Activated naive CD4-positive, alpha-beta T cell (primary cell): ENCODE measurements at places on chromosomes 1 and 21.
A peak's percentile ranks its signal among the peaks of the same experiment; 100 is the strongest.

GRCh38 chr1:241611063-241611462 lies 29.1 kb downstream of the CHML start:
- DNase-seq, result no peak

DNA sequence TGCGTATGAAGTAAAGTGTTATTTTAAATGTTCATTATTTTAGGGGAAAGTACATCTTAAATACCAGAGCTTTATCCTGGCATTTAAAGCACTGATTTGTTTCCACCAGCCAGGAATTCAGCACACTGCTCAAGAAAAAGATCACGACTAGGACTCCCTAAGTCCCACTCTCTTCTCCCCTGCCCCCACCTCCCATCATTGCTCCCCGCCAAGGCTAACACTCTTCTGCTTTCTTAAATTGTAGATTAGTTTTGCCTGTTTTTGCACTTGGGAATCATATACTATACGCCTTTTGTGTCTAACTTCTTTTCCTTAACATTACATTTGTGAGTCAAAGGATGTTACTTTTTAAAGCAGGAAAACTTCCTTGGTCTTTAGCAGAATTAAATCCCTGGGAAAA lies 37.5 kb upstream of the C1orf105 start:
- DNase-seq, result no peak

GRCh38 chr1:205276689-205277065 lies 44.9 kb downstream of the NUAK2 start:
- no peak for DNase-seq

- no peak for DNase-seq
Measured at GRCh38 chr21:29568020-29568697, 269.4 kb downstream of the BACH1 start.

- no peak for DNase-seq
Measured at GRCh38 chr1:173479649-173480048, 2.5 kb downstream of the PRDX6 start.

GRCh38 chr21:43956019-43956669 lies 56.0 kb upstream of the TRAPPC10 start:
- DNase-seq, result no peak

GRCh38 chr1:156126043-156126629 lies 11.6 kb downstream of the LMNA start:
- no peak for DNase-seq

- peak; percentile 5 for DNase-seq
Measured at GRCh38 chr1:166974647-166975345, 544 bp downstream of the ILDR2 start.

DNA sequence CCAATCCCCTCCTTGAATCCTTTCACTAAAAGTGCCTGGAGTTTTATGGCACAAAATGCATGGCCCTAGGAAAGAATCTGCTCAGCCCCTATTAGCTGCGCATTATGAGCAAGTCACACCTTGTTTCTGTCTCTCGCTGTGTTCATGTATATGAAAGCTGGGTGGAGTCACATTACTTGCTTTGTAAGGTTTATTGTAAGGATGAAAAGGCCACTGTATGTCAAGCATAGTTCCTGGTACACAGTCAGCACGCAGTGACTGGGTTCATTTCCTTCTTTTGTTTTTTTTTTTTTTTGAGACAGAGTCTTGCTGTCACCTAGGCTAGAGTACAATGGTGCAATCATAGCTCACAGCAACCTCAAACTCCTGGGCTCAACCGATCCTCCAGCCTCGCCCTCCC lies 6.7 kb upstream of the SLC9A1 start:
- no peak for DNase-seq

GRCh38 chr21:44403106-44404020 lies 49.9 kb downstream of the TRPM2 start:
- no peak for DNase-seq

- no peak for DNase-seq
Measured at GRCh38 chr1:4755301-4755845, 101.0 kb downstream of the AJAP1 start.

DNA sequence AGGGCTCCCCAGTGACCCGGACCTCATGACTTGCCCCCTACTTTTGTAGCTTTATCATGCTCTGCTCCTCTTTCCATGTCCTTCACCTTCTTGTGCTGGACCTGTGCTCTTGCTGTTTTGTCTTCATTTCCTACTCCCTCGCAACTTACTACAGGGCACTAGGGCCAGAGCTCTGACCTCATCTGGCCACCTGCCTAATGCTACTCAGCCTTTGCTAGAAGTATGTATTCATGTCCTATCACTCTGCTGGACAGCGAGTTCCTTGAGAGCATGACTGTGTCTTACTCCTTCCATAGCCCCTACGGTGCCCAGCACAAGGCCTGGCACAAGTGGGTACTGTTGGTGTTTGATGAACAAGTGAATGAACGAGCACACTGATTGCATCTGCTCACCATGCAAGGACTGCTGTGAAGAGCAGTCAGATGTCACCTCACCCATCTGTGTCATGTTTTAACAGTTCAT lies 1.9 kb downstream of the MTFR1L start:
- DNase-seq, result no peak

GRCh38 chr1:18332576-18332975 lies 148.2 kb upstream of the KLHDC7A start:
- no peak for DNase-seq

DNA sequence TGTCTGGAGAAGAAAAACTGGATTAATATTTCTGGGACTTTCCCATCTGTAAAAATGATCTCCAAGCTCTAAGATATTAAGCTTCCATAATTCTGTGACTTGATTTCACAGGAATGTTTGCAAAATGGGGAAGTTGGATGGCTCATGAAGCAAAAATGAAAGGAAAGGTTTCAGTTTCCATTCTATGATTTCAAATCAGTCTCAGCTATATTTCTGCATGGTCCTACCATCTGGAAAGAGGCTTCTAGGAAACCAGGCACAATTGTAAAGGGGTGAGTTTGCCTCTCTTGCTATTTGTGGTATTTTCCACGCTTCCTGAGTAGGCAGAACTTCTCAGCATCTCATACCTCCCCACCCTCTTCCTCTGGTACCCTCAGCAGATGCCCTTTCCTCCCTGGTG lies 22.4 kb upstream of the ACTN2 start:
- DNase-seq, result no peak

DNA sequence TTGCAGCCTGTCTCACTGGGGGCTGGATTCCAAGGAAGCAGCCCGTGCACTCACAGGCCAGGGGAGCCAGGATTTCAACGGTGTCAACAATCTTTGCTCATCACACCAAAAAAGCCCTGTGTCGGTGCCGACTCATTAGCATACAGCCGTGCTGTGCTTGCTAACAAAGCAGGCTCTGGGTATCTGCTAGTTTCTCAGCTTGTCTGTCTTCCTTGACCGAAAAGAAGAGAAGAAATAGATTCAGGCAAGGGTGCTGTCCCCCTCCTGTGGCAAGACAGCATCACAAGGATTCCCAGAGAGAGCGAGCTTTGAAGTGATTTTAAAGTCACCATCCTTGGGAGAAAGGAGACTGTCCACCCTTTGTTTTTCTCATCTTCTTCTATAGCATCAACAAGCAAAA lies 214.7 kb downstream of the SDCCAG8 start:
- DNase-seq, result no peak

GRCh38 chr1:16367258-16367967 lies 371 bp downstream of the SZRD1 start:
- peak; percentile 79 for DNase-seq

DNA sequence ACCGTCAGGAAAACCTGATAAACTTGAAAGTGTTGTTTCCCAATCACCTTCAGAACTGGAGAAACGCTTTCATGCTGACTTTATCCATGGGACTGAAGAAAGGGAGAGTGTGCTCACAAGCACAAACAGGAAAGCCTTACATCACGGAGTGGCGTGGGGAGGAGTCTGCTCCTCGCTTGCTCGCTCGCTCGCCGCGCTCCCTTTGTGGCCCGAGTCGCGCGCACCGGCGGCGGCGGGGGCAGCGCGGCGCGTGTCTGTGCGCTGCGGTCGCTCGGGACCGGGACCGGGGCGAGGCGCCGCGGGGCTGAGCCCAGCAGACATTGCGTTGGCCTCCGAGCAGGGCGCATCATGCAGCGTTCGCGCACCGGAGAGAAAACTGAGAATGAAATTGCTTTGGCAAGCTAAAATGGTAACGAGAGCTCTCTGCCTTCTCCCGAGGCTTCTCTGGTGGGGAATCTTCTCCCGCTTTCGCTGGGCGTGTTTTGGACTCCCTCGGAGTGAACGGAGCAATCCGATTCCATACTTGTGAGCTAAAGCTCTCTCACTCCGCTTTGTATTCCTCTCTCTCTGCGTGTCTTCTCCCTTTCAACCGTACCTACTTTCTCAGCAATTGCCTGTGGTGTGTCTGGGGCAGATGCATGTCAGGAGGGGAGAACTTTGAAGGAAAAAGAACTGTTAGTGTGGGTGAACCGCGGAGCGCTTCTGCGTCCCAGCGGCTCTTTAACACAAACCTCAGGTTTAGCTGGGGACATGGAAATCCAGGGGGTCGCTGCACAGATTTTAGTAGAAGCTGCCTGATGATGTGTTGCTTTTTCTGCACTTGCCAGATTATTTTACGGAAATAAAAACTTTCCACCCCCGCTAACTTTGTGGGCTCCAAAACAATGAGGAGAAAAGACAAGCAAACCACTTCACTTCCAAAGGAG lies at the start of gene RGL1:
TSS of gene RGL1 (plus strand) at position 205 of the 926 bp plus-strand sequence. CDS start at position 383, 178 bp downstream.
- no peak for DNase-seq

- DNase-seq, result no peak
Measured at GRCh38 chr21:44766014-44766817, 35.4 kb downstream of the UBE2G2 start.

GRCh38 chr1:232655746-232656085 lies 25.8 kb upstream of the SIPA1L2 start:
- DNase-seq, result no peak

DNA sequence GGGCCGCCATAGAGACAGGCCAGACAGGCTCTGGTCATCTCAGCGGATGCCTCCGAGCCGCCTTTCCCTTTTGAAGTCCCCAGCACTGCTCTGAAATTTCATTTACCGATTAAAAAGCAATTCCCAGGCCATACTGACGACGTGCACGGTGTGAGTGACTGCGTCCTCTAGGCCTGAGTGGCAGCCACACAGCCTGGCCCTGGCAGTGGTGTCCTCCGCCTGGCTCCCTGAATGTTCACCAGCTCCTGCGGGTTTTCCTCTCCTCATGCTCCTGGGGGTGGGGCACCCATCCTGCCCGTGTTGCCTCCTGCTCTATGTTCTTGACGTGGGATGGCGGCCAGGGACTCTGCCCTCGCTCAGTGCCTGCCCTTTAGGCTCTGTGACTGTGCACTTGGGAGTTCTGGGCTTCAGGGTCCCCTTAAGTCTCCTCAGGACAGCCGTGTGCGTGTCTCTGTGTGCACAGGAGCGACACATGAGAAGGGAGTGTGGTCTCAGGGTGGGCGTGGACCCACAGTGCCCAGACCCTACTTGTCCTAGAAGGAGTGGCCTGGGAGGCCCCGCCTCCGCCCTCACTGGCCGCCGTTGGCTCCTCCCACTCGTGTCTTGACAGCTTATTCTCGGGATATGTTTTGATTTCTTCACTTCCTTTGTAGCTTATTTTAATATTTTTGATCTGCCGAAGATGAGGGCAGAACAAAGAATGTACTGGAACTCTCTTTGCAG lies 3.6 kb downstream of the SKI start:
- DNase-seq, result peak; percentile 67

DNA sequence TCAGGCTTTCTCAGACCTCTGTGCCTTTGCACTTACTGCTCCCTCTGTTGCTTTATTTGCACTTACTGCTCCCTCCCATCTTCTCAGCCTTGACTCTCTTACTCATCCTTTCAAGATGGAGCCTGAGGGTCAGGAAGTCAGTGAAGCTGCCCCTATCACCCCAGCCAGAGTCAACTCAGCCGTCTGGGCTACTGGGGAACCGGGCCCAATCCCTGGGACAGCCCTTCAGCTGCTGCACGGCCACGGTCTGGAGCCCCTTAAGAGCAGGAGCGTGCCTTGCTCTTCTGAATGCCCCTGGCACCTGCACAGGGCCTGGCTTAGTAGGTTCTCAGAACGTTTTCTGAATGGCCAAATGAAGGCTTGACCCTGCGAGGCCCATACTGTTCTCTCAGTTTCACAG lies 244.4 kb downstream of the FOXD2 start:
- DNase-seq, result no peak

GRCh38 chr1:55037733-55038551 lies 1.4 kb upstream of the PCSK9 start:
- no peak for DNase-seq

GRCh38 chr1:62450301-62450700 lies 13.5 kb downstream of the USP1 start:
- no peak for DNase-seq
